Left ventricle myocardium inferior (tissue), 1 donor: ENCODE measurements at places on chromosomes 11 and 22. TPM values are rescaled to one million over a fixed set of nuclear protein-coding genes. Genes with fewer than 3 reads are reported as not detected.

MS4A12 gene
- not detected for total RNA-seq

DNA sequence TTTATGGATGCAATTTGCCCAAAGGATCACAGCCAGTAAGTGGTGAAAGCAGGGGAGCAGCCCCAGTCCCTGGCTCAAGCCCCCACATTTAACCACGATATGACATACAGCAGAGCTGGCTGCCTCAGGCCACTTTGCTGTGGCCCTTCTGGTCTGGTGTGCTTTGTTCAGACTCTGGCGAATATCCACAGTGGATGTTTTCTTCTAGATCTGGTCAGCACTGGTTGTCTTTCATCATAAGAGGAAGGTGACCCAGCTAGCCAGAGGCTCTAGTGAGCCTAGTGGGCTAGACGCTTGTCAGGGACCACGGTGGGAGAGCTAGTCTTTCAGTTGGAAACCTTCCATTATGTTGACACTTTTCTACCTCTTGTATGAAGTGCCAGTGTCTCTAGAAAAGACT, 42.5 kb downstream of the DGCR2 start:
- no peak for DNase-seq

GRCh38 chr11:83241291-83241946, 44.7 kb downstream of the CCDC90B start:
- DNase-seq = no peak

OSM gene
- not detected for total RNA-seq

IGLL1 gene
- not detected for total RNA-seq

GRCh38 chr11:223026-223789, 12.9 kb downstream of the SIRT3 start:
- DNase-seq = no peak

- no peak for DNase-seq
Measured at GRCh38 chr11:77075425-77075905, 8.7 kb downstream of the CAPN5 start.

RAPSN gene
- total RNA-seq = 2.2 TPM

TSSK2 gene
- total RNA-seq = not detected

FOSL1 gene
- 0.47 TPM for total RNA-seq

DNA sequence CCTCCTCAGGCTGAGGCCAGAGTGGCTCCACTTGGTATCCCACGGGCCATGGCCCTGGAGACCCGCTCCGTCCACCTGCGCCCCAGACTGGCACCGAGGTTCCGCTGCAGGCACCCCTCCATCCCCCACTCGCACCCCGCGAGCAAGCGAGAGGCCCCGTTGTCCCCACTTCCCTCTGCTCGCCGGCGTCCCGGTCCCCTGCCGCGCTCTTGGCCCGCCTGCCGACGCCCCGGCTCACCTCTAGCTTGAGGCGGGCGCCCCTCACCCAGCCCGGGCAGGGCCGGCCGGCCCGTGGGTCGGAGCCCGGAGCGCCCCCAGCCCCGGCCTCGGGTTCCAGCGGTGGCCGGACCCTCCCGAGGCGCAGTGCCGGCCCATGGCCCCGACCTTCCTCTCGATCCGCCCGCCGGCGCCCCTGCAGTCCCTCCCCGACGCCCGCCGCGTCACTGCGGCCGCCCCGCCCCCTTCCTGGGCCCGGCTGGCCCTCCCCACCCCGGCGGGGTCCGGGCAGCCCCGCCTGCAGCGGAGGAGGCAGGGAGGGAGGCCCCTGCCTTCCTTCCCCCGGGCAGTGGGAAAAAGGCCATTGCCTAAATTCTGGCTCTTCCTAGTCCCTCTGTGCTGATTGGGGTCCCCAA, at the start of gene PITPNM1:
Gene PITPNM1, minus strand, starts transcription at position 414 of the 632 bp plus-strand sequence. CDS start 1,183 bp downstream, outside the sequence.
- peak; percentile 86 for DNase-seq

DNA sequence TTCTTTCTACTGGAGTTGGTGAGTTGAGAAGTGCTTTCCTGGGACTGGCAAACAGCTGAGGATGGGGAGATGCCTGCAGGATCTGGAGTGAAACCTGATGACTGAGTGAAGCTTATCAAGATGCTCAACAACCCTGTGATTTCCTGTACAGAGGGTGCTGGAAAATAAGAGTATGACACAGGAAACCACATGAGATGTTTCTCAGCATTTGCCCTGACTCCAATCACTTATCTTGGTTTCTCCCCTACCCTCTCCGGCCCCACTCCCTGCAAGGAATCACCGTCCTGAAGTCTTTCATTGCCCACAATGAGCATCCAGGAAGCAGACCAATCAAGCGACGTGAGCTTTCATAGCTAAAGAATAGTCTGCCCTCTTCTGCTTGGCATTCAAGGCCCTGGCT, at the start of gene MRGPRX2:
Gene MRGPRX2, minus strand, starts transcription at position 89 of the 400 bp plus-strand sequence. CDS start 4,315 bp downstream, outside the sequence.
- no peak for DNase-seq

- DNase-seq = no peak
Measured at GRCh38 chr11:119976805-119977560, 160.9 kb downstream of the TRIM29 start.

GRCh38 chr11:67576735-67577475, 6.7 kb upstream of the GSTP1 start:
- DNase-seq = no peak

GRCh38 chr11:122219791-122220190, 103.8 kb upstream of the BLID start:
- DNase-seq = no peak

DNA sequence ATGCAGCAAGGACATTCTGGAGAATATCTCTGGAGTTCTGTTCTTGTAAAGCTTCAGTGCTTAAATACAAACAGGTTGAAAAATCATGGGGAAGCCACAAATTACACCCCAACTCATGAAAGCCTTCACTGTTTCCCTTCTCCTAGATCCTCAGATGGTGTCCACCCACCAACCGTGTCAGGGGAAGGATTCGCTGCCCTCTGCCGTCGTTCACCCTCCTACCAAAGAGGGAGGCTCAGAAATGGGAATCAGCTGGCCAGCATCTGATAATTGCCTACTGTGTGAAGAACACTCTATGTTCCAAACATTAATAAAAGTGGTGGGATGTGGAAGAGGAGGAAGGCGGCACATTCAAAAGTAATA, 7.4 kb upstream of the HEPACAM start:
- DNase-seq = no peak

ABTB2 gene
- 24.7 TPM for total RNA-seq

RASSF10 gene
- total RNA-seq = 0.25 TPM

DNA sequence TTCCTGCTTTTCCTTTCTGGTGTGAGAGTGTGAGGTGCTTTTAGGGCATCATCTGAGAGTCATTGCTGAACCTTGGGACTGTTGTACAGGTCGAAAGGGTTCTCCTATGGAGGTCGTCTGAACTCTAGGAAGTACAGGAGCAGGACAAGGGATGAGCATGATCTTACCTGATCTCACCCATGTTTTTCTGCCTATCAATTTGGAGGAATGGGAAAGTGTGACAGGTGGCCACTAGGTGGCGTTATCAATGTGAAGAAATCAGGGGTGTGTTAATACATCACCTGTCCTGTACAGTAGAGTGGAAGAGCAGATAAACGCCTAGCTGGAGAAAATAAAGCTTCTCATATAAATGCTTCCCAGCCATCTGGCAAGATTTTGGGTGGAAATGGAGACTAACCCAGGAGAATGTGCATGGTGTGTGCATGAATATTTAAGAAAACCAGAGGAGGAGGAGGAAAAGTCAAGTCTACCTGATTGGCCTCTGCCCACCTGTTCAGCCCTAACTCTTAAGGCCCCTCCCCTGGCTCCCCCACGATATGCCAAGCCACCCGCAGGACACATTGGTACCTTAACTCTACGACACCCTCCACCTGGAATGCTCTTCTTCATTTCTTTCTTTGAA, 72.0 kb upstream of the NARS2 start:
- DNase-seq = no peak

DNA sequence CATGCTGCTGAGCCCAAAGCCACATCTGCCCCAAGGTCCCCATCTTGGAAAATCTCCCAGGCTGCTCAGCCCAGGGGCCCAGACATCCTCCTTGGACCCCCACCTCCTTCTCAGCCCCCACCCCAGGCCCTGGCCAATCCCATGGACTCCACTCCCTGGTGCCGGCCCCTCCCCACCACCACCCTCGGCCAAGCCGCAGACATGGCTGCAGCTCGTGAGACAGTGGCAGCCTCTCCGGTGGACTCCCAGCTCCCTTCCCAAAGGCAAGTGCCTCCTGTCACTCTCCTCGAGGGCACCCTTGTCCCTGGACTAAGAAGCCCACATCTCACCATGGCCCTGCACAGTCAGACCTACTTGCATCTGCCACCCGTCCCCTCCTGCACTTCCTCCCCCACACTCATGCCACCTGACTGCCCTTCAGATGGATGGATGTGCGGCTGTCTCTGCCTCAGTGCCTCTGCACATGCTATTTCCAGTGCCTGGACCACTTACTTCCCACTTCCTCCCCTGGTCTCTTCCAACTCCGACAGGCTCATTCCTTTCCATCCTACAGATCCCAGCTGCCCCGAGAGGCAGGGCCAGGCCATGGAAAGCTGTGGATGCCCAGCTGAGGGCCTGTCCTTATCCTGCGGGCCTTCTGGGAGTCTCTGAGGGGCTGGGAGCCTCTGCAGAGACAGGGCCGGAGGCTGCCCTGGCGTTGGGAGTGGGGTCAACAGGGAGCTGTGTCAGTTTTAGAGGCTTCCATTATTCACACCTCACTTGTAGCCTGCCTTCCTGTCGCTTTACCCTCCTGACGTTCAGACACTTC, 25.5 kb upstream of the RFPL3 start:
- no peak for DNase-seq

GRCh38 chr22:42855211-42855610, 1.9 kb downstream of the ARFGAP3 start:
- no peak for DNase-seq

DNA sequence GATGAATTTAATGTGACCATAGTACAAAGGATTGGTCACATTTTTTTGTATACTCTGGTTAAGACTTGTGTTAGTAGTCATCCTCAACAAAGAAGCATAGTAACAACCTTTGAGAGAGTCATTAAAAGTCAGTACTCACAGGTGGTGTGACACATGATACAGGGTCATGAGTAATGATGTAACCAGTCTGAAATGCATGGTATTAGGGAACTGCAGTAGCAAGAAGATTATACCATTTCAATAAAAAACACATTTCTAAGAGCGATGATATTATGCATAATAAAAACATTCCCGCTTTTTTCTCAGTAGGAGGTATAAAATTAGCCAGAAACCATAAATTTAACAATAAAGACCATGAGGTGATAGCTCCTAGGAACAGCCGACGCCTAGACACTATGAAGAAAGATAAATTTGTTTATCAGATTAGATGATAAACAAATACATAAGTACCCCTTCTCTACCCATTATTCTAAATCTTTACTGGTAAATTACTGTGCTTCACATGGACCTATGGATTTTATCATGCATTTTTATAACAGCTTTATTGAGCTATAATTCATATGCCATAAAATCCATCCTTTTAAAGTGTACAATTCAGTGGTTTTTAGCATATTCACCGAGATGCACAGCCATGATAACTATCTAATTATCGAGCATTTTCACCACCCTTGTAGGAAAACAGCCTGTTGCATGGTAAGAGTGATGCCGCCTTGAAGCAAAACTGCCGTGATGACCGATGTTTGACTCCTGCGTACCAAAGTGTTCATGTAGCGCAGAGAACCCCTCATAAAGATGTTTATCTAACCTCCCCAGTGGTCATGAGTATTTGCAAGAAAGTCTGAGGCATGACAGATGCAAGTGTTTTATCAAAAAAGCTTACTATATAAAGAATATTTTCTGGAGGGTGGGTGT, 41.8 kb downstream of the TMPRSS5 start:
- no peak for DNase-seq

NAP1L4 gene
- 175 TPM for total RNA-seq

DNA sequence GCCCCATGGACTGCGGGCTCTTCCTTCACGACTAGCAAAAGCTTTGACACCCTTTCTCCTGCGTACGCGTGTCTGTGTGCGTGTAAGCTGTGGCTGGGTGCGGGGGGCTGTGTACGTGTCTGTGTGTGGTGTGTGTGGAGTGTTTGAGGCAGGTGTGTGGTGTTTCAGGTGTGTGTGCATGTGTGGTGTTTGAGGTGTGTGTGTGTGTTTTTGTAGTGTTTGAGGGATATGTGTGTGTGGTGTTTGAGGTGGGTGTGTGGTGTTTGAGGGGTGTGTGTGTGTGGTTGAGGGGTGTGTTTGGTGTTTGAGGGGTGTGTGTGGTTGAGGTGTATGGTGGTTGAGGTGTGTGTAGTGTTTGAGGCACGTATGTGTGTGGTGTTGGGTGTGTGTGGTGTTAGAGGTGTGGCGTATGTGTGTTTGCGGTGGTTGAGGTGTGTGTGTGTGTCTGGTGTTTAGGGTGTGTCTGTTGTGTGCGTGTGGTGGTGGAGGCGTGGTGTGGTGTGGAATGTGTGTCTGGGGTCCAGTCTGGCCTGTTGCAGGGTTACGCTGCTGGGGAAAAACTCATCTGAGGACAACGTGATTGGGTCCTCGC, 687 bp upstream of the ARSA start:
- no peak for DNase-seq

HPS4 gene
- 11.7 TPM for total RNA-seq

SCGB1D2 gene
- 1.6 TPM for total RNA-seq

DNA sequence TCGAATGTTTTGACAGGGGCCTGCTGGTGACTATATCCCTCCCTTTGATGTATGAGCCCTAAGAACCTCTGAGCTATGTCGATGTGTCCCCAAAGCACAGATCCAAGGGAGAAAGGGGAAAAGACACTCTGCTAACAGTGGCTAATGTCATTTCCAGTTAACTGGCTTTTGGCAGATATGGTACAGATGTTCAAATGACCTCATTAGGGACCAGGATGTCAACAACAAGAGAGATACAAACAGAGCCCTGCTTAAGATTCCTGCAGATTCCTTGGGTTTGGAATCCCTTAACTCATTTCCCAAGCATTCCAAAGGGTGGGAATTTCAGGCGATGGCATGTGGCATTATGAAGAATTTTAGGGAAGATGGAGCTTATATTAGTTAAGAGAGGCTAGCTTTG, 517.3 kb downstream of the SOX6 start:
- DNase-seq = no peak

- DNase-seq = no peak
Measured at GRCh38 chr22:46408568-46409506, 73.3 kb downstream of the TRMU start.

GRCh38 chr22:44885806-44886360, 123.9 kb downstream of the PHF21B start:
- no peak for DNase-seq

C22orf31 gene
- 0.30 TPM for total RNA-seq
